Substantia nigra (tissue), 51 donors: ENCODE measurements at places on chromosomes 16 and 17.

- no peak for DNase-seq
Observed at GRCh38 chr17:82517230-82517865, 2.2 kb upstream of the FOXK2 start.

GRCh38 chr17:75872434-75873351, 5.7 kb downstream of the TRIM47 start:
- DNase-seq: peak; percentile 36

- no peak for DNase-seq
Observed at GRCh38 chr16:68365167-68365817, 54.5 kb downstream of the PRMT7 start.

GRCh38 chr17:70172449-70172848, 3.1 kb downstream of the KCNJ2 start:
- DNase-seq: no peak

DNA sequence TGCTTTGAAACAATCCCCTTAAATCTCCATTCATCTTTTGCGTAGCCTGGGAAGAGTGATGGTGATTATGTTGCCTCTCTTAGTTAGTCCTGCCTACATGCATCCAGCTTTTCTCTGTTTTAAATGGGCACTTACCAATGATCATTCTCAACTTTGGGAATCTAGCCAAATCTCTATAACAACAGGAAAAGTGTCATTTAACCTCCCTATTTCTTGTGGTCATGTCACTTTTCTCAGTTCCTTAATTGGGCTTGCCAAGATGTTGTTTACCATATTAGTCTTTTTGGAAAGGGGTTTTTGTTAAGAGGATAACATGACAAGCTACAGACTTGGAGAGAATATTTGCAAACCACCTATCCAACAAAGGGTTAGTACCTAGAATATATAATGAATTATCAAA, 15.6 kb upstream of the CLEC10A start:
- DNase-seq: no peak

- DNase-seq: no peak
Observed at GRCh38 chr16:67192781-67193361, 916 bp downstream of the E2F4 start.
